Prostate gland (tissue), 2 donors: ENCODE measurements at places on chromosomes 13 and 19.

DNA sequence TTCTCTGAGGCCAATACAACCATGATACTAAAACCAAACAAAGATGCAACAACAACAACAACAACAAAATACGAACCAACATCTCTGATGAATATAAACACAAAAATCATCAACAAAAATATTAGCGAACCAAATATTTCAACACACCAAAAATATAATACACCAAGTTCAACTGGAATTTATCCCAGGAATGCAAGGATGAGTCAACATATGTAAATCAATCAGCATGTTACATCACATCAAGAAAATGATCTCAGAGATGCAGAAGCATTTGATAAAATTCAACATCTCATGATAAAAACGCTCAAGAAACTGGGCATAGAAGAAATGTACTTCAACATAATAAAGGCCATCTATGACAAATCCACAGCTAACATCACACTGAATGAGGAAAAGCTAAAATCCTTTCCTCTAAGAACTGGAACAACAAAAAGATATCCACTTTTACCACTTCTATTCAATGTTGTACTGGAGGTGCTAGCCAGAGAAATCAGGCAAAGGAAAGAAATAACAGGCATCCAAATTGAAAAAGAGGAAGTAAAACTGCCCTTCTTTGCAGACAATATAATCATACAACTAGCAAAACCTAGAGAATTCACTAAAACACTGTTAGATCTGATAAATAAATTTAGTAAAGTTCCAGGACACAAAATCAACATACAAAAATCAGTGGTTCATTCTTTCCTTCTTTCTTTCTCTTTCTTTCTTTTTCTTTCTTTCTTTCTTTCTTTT lies 2448.7 kb upstream of the PCDH20 start:
- no peak for DNase-seq

DNA sequence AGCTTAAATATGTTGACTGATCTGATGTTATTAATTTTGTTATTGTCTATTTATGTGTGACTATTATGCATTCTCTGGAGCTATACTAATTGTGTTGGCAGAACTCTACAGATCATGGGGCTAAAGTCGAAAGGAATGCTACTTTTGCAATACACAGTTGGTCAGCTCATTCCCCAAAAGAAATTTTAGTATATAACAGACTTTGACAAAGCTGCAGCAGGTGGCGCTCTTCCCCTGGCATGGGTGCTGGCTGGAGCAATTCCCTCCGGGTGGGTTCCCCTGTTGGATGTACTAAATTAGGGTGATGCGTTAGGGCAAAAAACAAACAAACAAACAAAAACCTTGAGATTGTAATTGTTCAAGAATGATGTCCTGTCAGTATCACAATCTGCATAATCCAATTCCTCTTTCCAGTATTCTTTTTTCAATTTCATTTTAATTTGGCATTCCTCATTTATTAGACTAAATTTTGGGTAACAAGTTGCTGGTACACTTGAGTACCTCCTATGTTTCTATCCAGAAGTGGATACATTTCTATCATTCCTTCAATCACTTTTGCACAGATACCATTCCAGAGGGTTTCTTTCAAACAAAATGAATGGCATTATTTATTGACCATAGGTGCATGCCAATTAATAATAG lies 322.8 kb upstream of the EDNRB start:
- no peak for DNase-seq

- DNase-seq = no peak
Measured at GRCh38 chr13:112852808-112853207, 116.2 kb upstream of the MCF2L start.

DNA sequence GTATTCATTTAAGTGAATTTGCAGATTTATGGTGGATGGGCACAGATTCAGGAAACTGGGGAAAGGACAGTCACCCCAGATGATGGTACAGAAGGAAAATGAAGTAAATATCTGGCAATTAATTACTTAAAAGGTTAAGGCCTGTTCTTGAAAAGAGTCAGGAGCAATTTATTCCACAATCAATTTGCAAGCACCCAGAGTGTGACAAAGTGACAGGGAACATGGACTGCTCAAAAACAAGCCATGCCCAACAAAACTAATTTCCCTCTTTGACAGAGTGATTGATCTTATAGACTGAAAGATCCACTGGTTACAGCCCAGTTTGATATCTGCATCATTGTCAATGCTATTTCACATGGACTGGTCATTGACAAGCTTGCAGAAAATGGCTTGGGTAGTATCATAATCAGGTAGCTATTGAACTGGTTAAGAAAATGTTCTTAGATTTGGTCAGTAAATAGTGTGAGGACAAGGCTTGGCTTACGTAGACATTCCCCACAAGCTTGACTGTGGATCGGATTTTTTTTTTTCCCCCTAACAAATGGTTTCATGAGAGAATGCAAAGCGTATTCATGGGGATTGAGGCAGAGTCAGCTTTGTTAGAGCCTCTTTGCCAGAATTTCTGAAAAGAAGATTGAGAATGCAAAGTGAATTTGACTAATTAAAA lies 584.6 kb downstream of the GPC6 start:
- DNase-seq = no peak

DNA sequence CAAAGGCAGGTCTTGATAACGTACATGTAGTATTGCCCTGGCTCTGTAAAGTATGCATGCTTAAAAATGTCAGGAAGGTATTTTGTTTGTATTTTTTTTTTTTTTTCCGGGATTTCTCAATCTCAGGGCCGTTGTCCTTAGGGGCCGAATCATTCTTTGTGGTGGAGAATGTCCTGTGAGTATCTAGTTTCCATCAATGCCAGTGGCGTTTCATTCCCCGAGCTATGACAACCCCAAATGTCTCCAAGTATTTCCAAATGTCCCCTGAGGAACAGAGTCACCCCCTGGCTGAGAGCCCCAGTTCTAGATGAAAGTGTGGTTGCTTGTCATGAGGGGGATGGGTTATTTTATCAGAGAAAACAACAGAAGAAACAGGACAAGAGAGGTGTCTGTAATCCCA lies 68.7 kb downstream of the ACSBG2 start:
- DNase-seq = no peak

- DNase-seq = no peak
Measured at GRCh38 chr19:49823472-49823871, 5.4 kb downstream of the MED25 start.

GRCh38 chr19:16297575-16298178 lies 26.9 kb upstream of the KLF2 start:
- no peak for DNase-seq
